HuH-7 (cell line): ENCODE measurements at places on chromosomes 1 and 21.

- no peak for DNase-seq
Measured at GRCh38 chr1:67496329-67496728, 66.1 kb upstream of the SERBP1 start.

- no peak for DNase-seq
Measured at GRCh38 chr1:201655243-201655642, 116.3 kb downstream of the NAV1 start.

GRCh38 chr21:34055615-34056014 is 17.8 kb upstream of the MRPS6 start:
- DNase-seq: no peak

DNA sequence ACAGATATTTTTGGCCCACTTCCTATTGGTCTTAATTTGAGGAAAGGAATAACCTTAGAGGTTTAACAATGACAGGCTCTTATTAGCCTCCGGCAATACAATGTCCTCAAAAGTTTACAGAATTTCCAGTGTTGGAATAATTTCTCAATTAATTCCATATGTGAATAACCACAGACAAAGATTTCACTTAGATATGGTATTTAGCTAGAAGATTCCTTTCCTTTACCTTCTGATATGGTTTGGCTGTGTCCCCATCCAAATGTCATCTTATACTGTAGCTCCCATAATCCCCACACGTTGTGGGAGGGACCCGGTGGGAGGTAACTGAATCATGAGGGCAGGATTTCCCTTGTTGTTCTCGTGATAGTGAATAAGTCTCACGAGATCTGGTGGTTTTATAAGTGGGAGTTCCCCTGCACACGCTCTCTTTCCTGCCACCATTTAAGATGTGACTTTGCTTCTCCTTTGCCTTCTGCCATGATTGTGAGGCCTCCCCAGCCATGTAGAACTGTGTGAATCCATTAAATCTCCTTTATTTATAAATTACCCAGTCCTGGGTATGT is 54.9 kb upstream of the RGS7 start:
- no peak for DNase-seq

DNA sequence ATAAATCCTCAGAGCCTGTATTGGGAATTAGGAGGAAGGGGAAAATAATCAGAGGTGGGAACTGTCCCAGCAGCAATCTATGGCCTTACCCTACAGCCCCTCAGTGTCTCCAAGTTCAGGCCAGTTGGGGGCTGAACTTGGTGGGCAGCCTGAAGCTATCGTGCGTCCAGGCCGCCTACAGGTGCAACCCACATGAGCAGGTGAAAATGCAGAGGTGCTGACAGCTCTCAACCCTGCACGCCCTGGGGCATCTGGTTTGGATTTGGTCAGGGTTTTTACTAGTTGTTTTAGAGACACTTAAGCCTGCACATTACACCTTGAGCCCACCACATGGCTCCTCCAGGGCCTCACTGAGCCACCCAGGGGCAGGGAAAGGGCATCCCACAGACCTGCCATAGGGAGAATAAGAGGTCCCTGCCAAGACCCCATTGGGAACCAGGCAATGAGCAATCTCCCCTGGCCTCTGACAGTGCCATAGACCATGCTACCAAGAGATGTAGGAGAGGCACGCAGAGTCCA is 209.5 kb downstream of the FOXD2 start:
- no peak for DNase-seq

- peak; percentile 74 for DNase-seq
Measured at GRCh38 chr1:111990878-111991718, 1.6 kb upstream of the KCND3 start.

DNA sequence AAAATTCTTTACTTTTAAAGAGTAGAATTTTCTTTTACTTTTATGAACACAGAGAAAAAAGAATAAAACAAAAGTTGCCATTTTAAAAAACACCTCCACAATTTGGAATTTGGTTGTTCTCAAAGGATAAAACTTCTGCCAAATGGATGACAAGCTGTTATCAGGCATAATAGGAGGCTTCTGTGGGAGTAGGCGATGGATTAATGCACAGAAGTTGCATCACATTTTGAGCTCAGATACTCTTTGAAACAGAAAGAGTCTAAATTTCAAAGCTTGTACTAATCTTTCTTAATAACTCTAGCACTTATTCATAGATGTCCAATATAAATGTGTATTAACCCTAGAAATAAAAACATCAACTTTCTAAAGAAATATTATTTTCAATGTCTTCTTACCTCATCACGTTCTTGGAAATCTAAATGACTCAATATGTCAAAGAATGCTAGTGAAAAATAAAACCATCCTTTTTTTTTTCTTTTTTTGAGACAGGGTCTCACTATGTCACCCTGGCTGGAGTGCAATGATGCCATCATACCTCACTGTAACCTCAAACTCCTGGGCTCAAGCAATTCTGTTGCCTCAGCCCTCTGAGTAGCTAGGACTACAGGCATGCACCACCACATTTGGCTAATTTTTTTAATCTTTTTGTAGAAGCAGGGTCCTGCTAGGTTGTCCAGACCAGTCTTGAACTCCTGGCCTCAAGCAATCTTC is 112.8 kb upstream of the USP25 start:
- DNase-seq: no peak

GRCh38 chr1:200917291-200917817 is 22.7 kb downstream of the INAVA start:
- peak; percentile 47 for DNase-seq

GRCh38 chr1:246114369-246114768 is 392.7 kb downstream of the SMYD3 start:
- no peak for DNase-seq

GRCh38 chr21:35231090-35231489 is 182.0 kb upstream of the RUNX1 start:
- no peak for DNase-seq

DNA sequence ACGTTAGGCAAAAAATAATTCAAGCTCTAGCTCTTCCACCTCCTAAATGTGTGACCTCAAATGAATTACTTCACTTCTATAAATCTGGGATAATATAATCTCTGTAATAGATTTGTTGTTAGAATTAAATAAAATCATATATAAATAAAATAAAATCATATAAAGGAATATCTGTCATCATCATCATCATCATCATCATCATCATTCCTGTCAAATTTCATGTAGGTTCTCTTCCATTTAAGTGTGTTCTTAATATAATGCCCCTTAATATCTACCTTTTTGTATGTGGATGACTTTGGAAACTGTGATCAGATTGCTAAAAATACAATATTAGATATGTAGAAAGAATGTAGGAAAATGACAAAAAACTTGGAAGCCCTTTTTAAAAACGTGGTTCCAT is 621.0 kb downstream of the ADGRL2 start:
- DNase-seq: no peak

DNA sequence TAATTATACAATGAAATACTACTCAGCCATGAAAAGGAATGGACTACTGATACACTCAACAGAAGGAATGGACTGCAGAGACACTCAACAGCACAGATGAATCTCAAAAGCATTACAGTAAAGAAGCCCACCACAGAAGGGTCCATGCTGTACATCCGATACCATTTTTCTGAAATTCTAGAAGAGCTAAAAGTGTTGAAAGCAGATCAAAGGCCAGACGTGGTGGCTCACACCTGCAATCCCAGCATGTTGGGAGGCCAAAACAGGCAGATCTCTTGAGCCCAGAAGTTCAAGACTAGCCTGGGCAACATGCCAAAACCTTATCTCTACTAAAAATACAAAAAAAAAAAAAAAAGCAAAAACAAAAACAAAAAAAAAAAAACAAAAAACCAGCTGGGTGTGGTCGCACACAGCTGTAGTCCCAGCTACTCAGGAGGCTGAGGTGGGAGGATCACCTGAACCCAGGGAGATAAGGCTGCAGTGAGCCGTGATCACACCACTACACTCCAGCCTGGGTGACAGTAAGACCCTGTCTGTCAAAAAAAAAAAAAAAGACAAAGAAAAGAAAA is 15.5 kb downstream of the PPP1R15B start:
- DNase-seq: no peak

DNA sequence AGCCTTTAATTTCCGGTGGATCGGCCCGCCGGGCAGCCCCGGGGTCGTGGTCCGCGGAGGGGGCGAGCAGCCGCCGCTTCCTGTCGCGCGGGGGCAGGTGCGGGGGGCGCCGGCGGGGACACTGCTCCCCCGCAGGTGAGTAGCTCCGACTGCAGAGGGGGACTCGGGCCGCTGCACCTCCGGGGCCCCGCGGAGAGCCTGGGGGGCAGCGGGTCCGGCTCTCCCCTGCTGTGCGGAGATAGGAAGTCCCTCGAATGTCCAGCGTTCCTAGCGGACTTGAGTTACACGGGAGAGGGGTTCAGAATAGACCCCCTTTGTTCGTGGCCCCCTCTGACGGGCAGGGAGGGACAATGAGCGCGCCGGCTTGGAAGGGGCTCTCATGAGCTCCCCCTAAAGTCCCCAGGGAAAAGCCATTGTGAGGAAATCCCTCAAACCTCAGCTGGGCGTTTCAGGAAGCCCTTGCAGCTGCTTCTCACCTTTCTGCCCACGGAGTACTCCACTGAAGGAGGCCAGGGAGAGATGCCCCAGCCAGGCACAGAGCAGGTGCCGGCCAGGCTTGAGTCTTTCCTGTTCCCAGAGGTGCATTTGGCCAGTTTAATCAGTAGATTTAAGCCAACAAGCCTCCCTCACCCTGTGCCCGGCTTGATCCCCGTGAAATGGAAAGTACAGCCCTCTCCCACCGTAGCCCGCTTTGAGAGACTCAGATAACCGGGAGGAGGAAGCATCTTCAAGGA is 925 bp downstream of the PDE9A start:
- peak; percentile 80 for DNase-seq

DNA sequence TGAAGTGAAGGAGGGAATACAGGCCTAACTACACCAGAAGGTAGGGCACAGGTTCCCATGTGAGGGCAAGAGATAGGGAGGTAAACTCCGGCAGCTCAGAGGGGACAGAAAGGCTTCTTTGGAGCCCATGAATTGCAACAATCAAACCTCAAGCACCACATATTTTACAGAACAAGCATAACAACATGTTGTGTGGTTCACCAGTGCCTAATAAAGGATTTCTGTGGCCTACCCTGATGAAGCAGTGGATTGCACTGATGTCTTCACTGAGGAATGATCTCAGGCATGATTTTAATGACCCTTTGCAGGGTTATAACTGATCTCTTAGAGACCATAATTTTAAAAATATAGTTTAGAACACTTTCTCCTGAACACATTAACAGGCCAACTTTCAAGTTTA is 77.4 kb downstream of the RUNX1 start:
- DNase-seq: no peak

DNA sequence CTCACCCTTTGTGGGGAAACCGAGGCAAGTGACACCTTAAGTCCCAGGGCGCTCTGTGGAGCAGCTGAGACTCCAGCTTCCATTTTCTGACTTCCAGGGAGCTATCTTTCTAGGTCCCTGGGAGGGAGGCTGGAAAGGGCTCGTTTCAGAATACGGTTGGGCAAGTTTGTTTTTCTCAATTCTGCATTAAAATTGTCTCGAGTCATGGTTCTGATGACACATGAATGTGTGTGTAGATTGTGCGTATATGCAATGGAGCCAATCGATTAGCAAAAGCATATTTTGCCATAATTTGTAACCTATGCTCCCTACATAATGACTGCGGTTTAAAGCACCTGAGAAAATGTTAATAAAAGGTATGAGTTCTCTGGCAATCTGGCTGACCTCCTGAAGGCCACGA is 77.3 kb downstream of the SIK1 start:
- no peak for DNase-seq

GRCh38 chr21:45574691-45575090 is 32.5 kb upstream of the SLC19A1 start:
- DNase-seq: no peak

DNA sequence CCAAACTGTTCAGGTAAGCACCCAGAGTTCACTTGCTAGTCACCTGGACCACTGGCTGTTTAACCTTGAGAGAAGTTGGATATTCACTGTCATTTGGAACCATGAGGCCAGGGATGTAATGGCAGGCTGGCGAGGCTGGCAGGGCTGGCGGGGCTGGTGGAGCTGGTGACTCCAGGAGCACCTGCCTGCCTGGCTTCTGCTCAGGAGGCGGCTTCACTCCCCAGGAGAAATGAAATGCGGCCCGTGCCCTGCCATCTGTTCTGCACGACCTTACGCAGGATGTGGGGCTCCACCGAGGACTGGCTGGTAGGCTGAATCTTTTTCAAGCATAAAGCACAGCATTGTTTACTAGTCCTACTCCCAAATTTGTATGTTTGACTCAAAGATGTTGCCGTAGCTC is 22.7 kb upstream of the MX1 start:
- no peak for DNase-seq

- DNase-seq: no peak
Measured at GRCh38 chr1:30373471-30374399, 349.6 kb downstream of the MATN1 start.

GRCh38 chr1:63916485-63917360 is 142.9 kb downstream of the ROR1 start:
- DNase-seq: no peak

GRCh38 chr1:97820470-97821188 is 100.2 kb downstream of the DPYD start:
- no peak for DNase-seq

- no peak for DNase-seq
Measured at GRCh38 chr1:205597691-205598314, 34.0 kb downstream of the ELK4 start.

GRCh38 chr1:13722808-13723360 is 22.9 kb downstream of the PRDM2 start:
- no peak for DNase-seq

- peak; percentile 77 for DNase-seq
Measured at GRCh38 chr1:21368515-21369289, 71.2 kb upstream of the NBPF3 start.

DNA sequence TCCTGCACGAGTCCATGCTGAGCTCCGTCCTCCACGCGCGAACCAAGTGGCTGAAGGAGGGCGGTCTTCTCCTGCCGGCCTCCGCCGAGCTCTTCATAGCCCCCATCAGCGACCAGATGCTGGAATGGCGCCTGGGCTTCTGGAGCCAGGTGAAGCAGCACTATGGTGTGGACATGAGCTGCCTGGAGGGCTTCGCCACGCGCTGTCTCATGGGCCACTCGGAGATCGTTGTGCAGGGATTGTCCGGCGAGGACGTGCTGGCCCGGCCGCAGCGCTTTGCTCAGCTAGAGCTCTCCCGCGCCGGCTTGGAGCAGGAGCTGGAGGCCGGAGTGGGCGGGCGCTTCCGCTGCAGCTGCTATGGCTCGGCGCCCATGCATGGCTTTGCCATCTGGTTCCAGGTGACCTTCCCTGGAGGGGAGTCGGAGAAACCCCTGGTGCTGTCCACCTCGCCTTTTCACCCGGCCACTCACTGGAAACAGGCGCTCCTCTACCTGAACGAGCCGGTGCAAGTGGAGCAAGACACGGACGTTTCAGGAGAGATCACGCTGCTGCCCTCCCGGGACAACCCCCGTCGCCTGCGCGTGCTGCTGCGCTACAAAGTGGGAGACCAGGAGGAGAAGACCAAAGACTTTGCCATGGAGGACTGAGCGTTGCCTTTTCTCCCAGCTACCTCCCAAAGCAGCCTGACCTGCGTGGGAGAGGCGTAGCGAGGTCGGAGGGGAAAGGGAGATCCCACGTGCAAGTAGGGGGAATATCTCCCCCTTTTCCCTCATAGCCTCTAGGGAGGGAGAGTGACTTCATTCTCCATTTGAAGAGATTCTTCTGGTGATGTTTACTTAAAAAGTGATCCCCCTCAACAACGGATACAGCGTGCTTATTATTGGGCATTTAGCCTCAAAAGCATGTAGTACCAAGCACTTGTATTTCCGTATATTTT is 991 bp downstream of the PRMT6 start:
- DNase-seq: no peak

GRCh38 chr1:51168936-51169335 is 66.9 kb downstream of the C1orf185 start:
- DNase-seq: no peak
